ENCODE measurements at places on chromosomes 6 and 20.

- no peak for DNase-seq
Measured at GRCh38 chr6:74161380-74161779, 465.4 kb downstream of the CD109 start.

GRCh38 chr20:25750765-25751696, 54.4 kb upstream of the ZNF337 start:
- no peak for DNase-seq

DNA sequence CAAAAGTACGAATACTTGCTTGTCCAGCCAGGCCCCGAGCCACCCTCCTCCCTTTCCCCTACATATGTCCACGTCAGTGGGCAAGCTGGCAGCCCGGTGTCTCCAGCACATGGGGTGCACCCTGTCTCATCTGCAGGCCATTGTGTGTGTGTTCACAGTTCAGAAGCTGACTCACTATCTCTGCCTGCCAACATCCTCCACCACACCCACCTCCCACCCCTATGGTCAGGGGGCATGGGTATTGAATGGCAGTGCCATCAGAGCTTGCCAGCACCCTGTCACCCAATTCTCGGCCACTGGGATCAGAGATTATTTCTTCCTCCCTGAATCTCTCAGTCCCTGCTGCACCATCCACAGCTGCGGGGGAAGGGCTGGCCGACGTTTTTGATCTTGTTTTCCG, 195.7 kb downstream of the FARS2 start:
- no peak for DNase-seq

- no peak for DNase-seq
Measured at GRCh38 chr6:168711666-168712300, 270.8 kb downstream of the SMOC2 start.

- DNase-seq: no peak
Measured at GRCh38 chr6:141783585-141783984, 349.1 kb upstream of the GJE1 start.

DNA sequence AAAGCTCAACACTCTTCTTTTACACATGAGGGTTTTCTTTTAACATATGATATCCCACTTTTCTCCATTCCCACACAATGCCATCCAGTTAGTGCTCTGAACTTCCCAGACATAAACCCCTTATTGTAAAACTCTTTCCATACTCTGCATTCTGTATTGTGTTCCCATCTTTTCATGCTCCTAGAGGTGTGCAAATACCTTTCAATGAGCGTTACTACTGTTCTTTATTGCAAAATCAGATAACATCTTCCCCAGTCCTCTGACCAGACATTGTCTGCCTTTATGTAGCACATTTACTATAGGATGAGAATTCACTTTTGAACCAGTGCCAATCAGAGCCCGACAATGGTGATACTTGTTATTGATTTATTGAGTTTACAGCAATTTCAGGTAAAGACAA, 296.2 kb downstream of the GRIK2 start:
- DNase-seq: no peak

- DNase-seq: no peak
Measured at GRCh38 chr20:64156136-64156885, 7.9 kb upstream of the MYT1 start.

DNA sequence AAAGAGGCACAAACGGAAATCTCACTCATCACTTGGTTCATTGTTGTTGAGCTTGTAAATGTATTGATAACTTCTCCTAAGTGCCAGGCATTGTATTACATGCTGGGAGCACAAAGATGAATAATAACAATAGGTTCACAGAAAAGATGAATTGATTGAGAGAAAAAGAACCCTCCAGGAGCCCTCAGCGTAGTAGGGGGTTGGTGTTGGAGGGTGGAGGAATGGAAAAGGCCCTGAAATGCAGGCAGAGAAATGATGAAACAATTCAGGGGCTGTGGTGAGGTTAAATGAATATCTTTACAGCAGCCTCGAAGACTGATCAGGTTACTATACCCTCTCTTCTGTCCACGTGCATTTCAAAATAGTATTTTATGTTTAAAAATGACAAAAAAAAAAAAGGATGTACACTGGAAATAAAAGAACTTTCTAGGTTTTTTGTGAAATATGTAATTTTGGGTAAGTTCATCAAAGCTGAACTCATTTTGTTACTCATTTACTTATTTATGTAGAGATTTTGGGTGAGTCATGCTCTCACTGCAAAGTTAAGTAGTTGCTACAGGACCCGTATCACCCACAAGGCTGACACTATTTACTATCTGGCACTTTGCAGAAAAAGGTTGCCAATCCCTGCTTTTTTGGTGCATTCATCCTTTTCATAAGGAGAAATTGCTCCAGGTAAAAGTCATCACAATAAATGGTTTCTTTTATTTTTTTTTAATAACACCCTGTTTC, 277.3 kb downstream of the ZNF217 start:
- no peak for DNase-seq

- DNase-seq: no peak
Measured at GRCh38 chr6:41696788-41697187, 38.6 kb downstream of the TFEB start.

DNA sequence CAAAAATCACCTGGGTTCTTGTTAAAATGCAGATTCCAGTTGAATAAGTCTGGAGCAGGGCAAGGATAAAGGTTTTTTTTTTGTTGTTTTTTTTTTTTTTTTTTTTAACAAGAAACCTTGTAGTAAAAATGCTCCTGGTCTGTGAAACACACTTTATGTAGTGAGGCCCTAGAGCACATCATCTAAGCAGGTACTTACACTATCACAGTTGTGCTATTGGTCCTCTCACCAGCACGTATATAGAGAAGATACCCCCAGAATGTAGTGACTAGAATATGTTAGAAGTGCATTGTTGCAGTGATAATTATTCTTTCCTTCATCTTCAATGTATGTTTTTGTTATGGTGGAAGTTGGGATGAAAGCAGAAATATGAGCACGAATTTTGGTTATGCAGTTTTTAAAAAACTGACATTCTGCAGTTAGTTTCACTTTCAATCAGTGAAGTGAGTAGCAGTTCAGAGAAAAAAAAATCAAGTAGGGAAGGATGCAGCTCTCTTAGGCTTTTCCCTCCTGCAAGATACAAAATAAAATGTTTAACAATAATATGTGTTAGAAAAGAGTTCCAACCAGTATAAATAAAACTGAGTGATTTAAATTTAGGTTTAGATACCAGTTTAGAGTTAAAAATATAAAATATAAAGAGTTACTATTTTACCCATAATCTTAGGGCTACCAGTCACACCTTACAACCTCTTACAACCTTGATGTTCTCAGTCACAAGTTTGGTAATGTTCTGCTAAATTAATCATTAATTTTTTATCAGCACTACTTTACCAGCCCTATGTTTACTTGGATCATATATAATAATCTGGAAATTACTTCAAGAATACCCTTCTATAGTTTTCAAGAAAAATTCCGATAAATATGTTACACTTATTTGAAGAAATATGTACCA, 9.2 kb upstream of the DEFB113 start:
- DNase-seq: no peak

GRCh38 chr6:136012198-136012887, 160.8 kb downstream of the PDE7B start:
- no peak for DNase-seq

- DNase-seq: no peak
Measured at GRCh38 chr6:104600639-104600931, 259.1 kb downstream of the HACE1 start.

- DNase-seq: no peak
Measured at GRCh38 chr6:126628125-126628524, 288.2 kb downstream of the CENPW start.

DNA sequence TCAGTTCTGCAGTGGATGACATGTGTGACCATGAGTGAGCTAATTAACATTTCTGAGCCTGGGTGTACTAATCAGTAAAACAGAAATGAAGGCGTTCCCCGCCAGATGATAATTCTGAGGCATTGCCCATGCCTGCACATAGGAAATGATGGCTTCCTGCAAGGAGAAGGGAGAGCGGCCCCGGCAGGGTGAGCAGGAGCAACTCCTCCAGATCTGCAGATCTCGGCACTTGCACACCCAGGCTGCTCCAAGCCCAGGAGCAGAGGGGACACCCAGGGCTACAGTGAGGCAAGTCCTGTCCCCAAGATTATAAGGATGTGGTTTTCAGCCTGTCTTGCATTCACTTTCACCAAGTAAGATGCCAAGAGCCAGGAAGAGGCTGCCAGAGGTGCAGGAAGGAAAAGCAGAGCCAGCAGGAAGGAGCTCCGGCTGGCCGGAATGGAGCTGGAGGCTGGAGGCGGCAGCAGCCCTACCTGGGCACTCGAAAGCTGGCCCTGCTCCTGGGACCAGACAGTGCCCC, 177.5 kb upstream of the CST7 start:
- DNase-seq: no peak

GRCh38 chr6:7812623-7813022, 86.7 kb downstream of the BMP6 start:
- DNase-seq: no peak
